ENCODE measurements at places on chromosomes 4 and X.

DNA sequence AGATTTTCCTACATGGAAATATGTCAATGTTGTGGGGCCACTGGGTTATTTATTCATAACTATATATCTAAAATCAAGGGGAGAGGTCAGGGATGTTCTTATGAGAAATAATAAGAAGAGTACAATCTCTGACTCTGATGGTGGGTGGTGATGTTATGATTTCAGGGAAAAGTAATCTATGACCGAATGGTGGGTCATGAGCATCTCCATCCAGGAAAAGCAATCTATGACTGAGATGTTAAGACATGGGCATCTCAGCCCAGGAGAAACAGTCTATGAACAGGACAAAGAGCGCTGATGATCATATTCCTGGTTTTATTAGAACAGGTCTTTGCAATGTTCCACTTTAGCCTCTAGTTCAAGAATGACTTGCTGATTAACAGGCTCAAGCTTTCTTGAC lies 137.1 kb downstream of the ARSF start:
- no peak for DNase-seq

- DNase-seq = no peak
Measured at GRCh38 chr4:5238173-5238572, 186.9 kb downstream of the STK32B start.

DNA sequence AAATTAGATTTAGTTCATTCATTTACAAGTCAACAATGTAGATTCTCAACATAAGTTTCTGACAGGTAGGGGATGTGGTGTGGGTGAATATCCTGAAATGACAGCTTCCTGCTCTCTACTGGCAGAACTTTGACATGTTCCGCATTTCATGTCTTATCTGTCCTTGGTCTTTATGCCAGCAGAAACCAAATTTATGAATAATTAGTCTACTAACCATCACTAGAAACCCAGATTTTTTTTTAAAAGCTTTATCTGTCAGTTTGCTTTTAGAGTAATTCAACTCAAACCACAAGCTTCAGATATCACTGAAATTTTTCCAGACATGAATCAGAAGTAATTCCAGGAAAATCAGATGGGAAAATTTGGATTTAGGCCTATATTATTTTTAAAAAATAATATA lies 17.9 kb downstream of the COQ2 start:
- no peak for DNase-seq

GRCh38 chr4:44679060-44679459 lies 840 bp downstream of the GUF1 start:
- no peak for DNase-seq

- DNase-seq = no peak
Measured at GRCh38 chr4:144674711-144675110, 28.8 kb downstream of the HHIP start.

- no peak for DNase-seq
Measured at GRCh38 chr4:92253986-92254671, 49.6 kb upstream of the GRID2 start.

- no peak for DNase-seq
Measured at GRCh38 chr4:16591272-16591826, 307.1 kb downstream of the LDB2 start.

- DNase-seq = no peak
Measured at GRCh38 chrX:123267220-123267619, 83.1 kb downstream of the GRIA3 start.

- DNase-seq = no peak
Measured at GRCh38 chr4:95619525-95620443, 71.0 kb upstream of the UNC5C start.

- DNase-seq = no peak
Measured at GRCh38 chr4:16377887-16378286, 151.6 kb upstream of the TAPT1 start.

DNA sequence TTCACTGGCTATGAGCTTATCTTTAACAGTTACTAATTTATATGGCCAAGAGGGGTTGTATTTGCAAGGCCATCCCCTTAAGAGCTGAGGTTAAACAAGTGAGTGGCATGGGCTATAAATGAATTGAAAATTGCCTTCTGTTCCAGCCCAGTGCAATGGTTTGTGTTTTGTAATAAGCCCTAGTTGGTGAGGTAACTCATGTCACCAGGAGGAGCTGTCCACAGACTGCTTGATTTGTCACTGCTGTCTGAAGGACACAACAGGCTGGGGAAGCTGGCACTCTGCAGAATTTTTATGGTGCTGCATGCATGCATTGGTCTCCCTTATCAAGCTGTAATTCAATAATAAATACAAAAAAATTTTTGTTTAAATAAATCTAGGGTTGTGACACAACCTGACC lies 223.8 kb downstream of the IL1RAPL2 start:
- no peak for DNase-seq

GRCh38 chr4:40845154-40845835 lies 95.5 kb downstream of the NSUN7 start:
- DNase-seq = no peak

- no peak for DNase-seq
Measured at GRCh38 chrX:149531599-149531998, 9.2 kb upstream of the EOLA1 start.

- DNase-seq = no peak
Measured at GRCh38 chr4:31682796-31683195, 962.6 kb downstream of the PCDH7 start.

GRCh38 chrX:13432414-13433297 lies 112.8 kb upstream of the ATXN3L start:
- no peak for DNase-seq

- no peak for DNase-seq
Measured at GRCh38 chrX:155314260-155314659, 20.2 kb downstream of the CLIC2 start.

- no peak for DNase-seq
Measured at GRCh38 chr4:106868381-106869035, 167.6 kb downstream of the DKK2 start.

DNA sequence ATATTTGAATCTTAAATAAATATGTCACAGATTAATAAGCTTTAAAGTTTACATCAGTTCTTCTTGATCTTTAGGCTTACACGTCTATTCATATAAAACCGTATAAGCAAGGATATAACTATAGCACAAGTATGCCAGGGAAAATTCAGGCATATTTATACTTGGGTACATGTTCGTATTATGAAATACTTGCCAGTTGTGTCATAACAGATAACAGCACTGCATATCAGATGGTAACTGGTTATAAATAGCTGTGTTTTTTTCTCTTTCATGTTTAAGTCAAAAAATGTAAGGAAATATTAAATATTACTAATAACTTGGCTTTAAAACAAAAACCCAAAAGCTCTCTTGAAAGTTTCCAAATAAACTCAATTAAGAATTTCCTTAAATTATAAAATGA lies 17.5 kb downstream of the BRWD3 start:
- DNase-seq = no peak

GRCh38 chrX:130975947-130976346 lies 72.9 kb upstream of the ENOX2 start:
- DNase-seq = no peak

GRCh38 chr4:79315891-79316290 lies 10.0 kb downstream of the NAA11 start:
- no peak for DNase-seq

DNA sequence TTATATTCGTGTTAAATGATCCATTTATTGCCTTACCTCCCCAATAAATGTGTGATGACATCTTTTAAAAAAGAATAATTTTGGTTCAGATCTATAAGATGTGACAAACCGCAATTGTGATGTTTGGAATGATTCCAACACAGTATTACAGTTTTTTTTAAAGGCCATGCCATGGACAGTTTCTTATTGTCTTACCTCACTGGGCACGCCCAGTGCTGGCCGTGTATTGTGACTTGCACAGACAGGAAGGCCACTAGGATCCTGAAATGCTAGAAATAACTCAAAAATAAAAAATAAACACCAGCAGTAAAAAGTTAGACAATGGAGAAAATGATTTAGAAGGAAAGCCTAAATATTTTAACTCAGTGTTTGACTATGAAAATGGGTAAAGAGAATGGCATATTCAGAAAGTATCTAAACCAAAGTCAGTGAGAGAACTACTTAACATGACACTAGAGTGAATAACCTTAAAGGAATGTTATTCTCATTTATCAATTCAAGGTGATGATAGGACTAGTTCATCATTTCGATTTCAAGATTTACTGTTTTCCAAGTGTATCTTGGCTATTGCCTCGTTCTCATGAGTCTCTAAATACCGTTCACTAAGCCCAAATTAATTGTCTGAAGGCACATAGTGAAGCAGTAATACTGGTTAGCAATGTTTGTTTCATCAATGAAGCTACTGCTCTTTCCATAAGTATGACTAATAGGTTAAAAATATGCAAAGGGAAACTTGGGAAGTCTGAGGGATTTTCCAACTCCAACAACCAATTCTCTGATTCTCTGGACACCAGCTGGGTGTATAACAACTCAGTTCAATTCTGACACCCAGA lies 46.1 kb upstream of the VEGFC start:
- DNase-seq = no peak

- DNase-seq = no peak
Measured at GRCh38 chr4:139922406-139923024, 231.5 kb downstream of the MAML3 start.

DNA sequence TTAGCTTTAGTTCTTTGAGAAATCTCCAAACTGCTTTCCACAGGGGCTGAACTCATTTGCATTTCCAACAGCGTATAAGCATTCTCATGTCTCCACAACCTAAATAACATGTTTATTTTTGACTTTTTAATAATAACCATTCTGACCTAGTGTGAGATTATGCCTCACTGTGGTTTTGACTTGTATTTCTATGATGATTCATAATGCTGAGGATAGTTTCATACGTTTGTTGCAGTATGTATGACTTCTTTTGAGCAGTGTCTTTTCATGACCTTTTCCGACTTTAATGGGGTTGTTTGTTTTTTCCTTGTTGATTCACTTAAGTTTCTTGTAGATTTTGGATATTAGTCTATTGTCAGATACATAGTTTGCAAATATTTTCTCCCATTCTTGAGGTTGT lies 1833.0 kb upstream of the PCDH10 start:
- no peak for DNase-seq

DNA sequence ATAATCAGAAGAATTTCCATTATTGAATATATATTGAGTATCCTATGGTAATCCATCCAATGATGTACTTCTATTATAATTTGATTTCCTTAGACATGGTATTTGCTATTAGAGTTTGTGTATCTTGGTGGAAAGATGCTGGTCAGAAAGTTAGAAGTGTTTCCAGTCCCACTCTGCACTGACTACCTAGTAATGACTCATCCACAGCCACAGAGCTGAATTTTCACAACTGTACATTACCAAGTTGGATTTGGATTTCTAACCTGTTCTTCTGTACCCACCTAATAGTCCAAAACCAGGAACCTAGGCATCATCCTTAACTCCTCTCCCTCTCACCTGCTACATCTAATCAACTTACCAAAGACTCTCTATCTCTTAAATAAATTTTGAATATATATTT lies 145.4 kb downstream of the REELD1 start:
- no peak for DNase-seq

DNA sequence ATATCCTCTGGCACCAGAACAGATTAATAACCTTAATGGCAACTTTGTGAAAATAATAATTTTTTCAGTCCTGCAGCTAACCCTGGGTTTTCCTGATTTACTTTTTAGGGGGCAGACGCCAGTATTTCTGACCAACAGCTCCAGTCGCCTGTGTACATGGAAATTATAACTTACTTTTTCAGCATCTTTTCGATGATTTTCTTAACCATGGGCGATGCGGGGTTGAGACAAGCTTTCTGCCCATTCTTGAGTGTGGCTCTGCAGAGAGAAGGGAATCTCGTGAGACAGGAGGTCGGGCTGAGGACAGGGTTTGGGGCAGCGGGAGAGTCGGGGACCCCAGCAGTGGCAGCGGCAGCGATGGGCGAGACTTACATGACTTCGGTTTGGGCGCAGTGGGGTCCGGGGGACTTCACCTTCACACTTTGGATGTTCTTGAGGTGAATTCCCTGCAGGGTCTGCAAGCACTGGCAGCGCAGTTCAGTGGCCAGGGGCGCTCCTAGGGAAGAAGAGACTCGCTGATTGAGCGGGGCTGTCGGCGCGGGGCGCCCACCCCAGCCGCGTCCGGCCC lies 484 bp downstream of the CXCL2 start:
- DNase-seq = no peak

- no peak for DNase-seq
Measured at GRCh38 chrX:76420237-76420636, 7.3 kb upstream of the MAGEE1 start.

DNA sequence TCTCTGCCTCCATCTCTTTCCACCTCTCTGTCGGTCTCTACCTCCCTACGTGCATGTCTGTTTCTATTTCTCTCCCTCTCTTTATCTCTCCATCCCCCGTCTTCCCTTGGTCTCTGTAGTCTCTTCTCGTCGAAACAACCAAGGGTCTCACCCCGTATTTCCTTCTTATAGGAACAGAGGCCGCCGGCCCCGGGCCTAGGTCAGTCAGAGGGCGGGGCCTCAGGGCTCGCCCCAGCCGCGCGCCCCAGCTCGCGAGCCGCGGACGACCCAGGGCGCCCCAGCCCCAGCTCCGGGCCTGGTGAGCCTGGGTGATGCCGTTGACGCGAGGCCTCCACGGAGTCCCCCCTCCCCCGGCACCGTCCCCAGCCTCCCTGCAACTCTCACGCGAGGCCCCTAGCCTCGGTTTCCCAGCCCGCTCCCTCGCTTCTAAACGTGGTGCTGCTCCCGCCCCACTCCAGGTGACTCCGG lies 6.6 kb downstream of the TIMM17B start:
- DNase-seq = no peak

DNA sequence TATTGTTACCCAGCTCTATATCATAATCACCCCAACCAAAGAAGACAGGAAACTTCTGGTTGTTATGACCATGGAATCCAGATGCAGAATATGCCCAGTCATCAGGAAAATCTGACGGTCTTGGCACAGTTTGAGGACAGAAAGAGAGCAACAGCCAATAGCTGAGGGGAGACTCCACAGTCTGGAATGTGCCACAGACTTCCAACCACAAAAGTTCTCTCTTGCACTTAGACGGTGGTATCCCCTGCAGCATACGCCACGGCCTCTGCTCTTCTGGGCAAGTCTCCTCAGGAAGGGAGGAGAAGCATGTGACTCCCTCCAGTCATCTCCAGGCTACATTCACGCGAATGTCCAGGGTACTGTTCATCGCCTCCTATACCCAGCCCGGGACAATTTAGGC lies 18.4 kb downstream of the ZNF827 start:
- DNase-seq = no peak

DNA sequence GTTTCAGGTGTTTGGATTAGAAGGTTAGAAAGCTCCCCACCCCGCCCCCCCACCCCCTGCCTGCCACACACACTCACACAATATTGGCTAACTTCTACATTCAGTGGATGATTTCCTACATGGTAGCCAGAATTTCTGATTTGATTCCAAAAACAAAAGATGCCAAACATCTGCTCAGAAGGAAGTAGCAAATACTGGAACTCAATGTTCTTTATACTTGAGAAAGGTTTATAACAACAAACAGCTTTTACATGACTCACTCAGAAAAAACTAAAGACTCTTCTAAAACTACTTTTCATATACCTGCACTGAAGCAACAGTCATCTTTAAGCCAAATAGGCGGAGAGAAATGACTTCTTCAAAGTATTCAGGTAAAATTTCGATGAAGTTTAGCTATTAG lies 750.5 kb upstream of the POU3F4 start:
- DNase-seq = no peak

GRCh38 chrX:15985937-15986336 lies 131.3 kb upstream of the AP1S2 start:
- no peak for DNase-seq

- no peak for DNase-seq
Measured at GRCh38 chr4:170169699-170170098, 79.9 kb upstream of the AADAT start.
